CD4-positive, alpha-beta T cell treated with Interleukin-1 beta for 1 hour (primary cell): ENCODE measurements at places on chromosomes 3 and 15.

DNA sequence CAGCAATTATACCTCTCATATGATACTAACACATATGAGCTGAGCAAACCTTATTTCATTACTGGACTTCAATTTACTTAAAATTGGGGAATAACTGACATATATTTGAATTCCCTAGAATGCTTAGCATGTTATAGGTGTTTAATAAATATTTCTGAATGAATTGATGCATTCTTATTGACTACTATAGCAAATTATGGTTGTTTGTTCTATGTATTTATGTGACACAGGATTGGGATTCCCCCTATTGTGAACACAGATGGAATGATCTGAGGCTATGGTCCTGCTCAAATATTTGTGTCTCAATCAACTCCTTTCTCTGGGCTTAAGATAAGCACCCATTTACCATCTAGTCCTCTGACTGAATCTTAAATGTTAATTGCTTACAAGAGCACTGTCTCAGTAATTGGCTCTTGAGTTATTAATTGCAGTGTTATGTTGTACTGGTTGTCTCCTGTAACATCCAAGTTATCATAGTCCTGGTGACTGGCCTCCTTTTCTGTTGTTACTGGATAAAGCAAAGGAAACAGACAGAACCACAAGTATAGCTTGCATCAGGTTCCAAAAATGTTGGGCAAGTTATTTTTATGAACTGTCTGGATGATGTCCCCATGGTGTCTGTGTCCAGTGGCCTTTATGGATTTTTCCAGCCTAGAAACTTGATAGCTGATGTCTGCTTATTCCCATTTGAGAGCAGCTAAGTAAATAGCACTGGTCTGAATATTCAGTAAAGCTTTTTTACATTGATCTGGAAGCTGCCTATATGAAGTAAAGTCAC lies 2.3 kb upstream of the UACA start:
- no peak for DNase-seq

GRCh38 chr3:94221829-94222228 lies 159.0 kb downstream of the NSUN3 start:
- no peak for DNase-seq

GRCh38 chr3:116046350-116046749 lies 398.9 kb downstream of the LSAMP start:
- no peak for DNase-seq

DNA sequence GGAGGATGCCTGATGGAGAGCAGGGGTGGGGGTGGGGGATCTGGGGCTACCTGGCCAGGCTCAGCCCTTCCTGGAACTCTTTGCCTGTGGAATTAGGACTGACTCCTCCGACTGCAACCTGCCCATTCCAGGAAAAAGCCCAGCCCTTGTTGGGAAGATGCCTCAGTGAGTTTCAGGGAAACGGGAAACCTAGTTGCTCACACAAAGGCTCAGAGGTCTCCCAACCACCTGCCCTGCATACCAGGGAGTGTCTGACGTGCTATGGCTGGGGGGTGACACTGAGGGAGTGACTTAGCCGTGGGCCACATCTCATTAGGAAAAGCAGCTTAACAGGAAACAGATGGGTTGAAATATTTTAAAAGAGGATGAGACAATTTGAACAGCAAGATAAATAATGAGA lies 27.9 kb downstream of the CYP8B1 start:
- no peak for DNase-seq

GRCh38 chr15:99264125-99264524 lies 12.8 kb downstream of the LRRC28 start:
- no peak for DNase-seq

GRCh38 chr3:128014548-128014947 lies 37.7 kb upstream of the SEC61A1 start:
- DNase-seq, result no peak

DNA sequence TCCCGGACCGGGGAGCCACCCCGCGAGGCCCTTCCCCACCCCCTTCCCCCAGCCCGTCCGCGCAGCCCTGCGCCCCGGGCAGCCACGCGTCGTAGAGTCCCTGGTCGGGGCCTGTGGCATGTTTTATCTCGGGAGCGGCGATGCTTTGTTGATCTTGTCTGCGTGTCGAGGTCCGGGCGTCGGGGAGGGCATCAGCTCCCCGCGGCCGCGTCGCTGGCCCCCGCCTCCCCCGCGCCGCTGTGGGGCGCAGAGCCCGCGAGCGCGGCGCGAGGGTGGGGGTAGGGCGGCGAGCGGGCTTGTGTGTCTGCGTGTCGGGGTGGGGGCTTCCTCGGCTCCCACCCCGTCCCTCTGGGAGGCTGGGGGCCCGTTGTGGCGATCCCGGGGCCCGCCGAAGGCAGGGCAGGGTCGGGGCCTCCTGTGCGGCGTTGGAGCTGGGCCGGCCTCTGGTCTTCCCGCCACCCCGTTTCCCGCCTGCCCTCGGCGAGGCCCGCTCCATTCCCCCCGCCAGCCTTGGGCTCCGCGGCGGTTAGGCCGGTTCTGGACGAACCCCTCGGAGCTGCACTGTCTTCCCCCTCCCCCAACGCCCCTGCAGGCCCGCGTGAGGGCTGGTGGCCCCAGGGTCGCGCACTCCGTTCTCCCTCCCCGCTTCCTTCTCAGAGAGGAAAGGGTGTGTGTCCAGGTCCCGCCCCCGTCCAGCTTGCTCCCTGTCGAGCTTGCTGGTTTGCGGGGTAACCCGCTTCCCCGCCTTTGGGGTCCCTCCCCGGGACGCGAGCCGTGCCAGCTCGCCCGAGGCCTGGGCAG lies 695 bp downstream of the GMPS start:
- peak; percentile 20 for DNase-seq

- DNase-seq, result no peak
Measured at GRCh38 chr3:136311261-136311660, 61.1 kb downstream of the PCCB start.

- DNase-seq, result no peak
Measured at GRCh38 chr3:88988906-88989305, 118.5 kb upstream of the EPHA3 start.

DNA sequence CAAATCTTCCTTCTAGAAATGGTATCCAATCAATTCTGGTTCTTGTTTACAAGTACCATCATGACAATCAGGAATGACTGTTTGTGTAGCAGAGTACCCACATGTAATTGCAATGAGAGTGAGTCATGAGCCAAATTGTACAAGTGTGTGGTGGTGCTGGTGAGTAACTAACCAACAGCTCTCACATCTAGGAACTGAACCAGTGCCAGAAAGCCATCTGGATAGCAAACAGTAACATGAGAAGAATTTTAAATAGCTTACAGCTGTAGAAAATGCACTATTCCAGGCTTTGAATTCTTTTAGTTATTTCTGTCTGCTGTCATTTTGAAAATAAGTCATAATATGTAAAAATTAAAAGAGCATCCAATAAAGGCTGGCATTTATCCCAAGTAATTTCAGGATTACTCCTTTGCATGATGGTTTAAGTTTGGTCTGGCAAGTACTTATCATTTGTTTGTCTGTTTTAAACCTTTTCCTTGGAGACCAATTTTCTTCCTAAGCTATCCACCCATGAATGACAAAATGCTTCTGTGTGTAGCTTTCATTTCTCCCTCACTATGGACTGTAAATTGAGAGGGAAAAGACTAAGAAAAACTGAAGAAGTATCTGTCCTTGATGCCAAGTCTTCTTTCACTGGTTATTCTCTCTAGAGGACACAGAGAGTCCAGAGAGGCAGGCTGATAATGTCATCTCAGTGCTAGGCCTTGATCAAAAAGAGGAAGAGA lies 60.0 kb downstream of the PIK3CB start:
- no peak for DNase-seq

DNA sequence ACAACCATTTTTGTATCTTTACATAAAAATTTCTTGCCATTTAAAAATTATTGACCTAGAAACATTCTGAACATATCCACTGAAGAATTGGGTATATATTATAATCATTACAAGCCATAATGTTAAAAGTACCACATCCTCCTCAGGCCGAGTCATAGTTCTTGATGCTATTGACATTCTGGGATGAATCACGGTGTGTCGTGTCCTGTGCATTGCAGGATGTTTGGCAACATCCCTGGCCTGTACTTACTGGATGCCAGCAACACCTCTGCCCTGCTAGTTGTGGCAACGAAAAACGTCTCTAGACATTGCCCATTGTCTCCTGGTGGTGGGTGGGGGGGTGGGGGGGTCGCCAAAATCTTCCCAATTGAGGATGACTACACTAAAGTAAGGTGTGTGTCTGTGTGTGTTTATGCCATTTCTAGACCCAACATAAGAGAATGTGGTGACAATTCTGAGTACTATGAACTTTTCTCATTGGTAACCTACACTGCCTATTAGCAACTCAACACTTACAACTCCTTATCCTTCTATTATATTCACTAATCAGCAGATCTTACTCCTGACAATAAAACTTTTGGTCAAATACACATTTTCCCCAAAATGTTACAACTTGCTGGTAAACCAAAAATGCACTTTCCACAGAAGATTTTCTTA lies 471.6 kb downstream of the FOXP1 start:
- DNase-seq, result no peak

DNA sequence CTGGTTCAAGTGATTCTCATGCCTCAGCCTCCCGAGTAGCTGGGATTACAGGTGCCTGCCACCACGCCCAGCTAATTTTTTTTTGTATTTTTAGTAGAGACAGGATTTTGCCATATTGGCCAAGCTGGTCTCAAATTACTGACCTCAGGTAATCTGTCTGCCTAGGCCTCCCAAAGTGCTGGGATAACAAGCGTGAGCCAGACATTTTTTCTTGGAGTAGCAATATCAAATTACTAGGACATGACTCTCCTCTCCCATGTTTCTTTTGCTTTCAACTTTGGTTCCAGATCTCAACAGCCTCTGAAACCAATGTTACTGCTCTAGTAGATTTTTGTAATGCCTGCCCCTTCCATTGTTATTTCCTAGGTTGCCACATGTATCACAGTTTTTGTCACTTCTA lies 462.0 kb downstream of the GBE1 start:
- DNase-seq, result no peak

GRCh38 chr15:95025924-95026728 lies 794.8 kb downstream of the MCTP2 start:
- DNase-seq, result no peak

GRCh38 chr3:32413845-32414521 lies 22.3 kb downstream of the CMTM7 start:
- DNase-seq, result no peak

GRCh38 chr15:58440158-58440910 lies 8.5 kb downstream of the LIPC start:
- no peak for DNase-seq

- no peak for DNase-seq
Measured at GRCh38 chr15:39427705-39428104, 153.2 kb upstream of the THBS1 start.

GRCh38 chr3:138890555-138891187 lies 55.9 kb upstream of the PIK3CB start:
- DNase-seq, result no peak

GRCh38 chr3:173711619-173712018 lies 314.1 kb downstream of the NLGN1 start:
- DNase-seq, result no peak

DNA sequence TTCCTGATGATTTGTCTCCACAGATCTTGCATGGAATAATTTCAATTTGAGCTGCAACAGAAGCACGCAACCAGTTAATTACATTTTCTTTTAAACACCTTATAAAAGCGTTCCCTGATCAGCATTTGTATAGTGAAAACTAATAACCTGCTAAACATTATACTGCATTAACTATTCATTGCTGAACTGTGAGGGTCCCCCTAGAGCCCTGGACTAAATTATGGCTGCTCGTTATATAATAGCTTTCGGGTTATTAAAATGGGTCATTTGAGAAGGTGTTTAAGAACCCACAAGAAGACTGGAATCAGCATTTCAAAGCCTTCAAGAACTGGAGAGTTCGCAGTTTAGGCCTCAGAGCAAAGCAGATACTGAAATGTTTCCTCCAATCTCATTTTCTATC lies 52.9 kb upstream of the ICE2 start:
- DNase-seq, result no peak

- no peak for DNase-seq
Measured at GRCh38 chr3:81936817-81937216, 175.4 kb upstream of the GBE1 start.

DNA sequence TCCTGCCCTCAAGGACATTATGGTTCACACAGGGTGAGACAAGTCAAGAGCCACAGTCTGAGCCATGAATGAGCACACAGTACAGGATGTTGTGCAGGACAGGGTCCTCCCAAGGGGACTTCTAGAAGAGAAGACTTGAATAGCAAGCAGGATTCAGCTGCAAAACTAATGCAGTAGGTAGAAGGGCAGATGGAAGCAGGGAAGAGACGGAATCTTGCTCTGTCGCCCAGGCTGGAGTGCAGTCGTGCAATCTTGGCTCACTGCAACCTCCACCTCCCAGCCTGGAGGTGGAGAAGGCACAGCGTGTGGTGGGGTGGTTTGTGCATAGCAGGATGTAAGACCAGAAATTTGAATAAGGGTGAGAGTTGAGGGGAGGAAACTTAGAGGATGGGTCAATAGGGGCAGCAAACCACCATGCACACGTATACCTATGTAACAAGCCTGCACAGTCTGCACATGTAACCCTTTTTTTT lies 8.0 kb downstream of the BCL2L10 start:
- DNase-seq, result no peak

DNA sequence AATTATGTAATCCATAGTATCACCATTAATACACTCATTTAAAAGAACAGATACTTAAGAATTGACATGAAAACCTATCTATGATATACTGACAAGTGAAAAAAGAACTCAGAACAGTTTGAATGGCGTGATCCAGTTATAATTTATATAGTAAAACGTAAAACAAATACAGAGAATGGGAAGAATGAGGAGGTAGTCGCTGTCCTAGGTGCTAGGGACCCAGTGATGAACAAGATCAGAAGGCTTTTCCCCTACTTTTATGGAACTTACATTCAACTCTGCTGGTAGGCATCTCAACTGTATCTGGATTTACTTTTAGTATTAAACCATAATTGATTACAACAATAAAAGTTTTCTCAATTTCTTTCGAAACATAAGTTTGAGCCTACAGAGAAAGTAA lies 31.8 kb downstream of the GSK3B start:
- no peak for DNase-seq

GRCh38 chr3:71136276-71136675 lies 447.3 kb downstream of the FOXP1 start:
- DNase-seq, result no peak

GRCh38 chr3:108024146-108024850 lies 66.5 kb downstream of the CD47 start:
- no peak for DNase-seq

- DNase-seq, result no peak
Measured at GRCh38 chr3:71183549-71183948, 400.0 kb downstream of the FOXP1 start.

DNA sequence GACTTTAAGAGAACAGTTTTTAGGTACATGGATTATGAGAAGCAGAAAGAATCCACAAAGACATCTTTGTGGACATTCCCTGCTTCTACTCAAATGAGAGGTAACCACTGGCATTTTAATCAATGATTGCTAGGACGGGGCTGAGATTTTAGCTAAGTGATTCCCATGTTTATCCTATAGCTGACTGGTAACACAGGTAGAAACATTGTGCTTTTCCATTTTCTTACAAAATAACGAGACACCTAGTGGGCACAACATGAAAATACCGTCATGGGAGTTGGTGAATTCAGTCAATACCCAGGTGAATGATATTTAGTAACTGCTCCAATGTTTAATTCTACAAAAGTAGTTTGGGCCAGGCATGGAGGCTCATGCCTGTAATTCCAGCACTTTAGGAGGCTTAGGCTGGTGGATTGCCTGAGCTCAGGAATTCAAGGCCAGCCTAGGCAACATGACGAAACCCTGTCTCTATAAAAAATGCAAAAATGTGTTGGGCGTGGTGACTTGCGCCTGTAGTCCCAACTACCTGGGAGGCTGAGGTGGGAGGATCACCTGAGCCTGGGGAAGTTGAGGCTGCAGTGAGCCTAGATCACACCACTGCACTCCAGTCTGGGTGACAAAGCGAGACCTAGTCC lies 37.2 kb upstream of the DENND4A start:
- DNase-seq, result peak; percentile 74
